Occipital lobe (tissue), 3 donors: ENCODE measurements at places on chromosomes 2 and 18. TPM values are rescaled to one million over a fixed set of nuclear protein-coding genes. Genes with fewer than 3 reads are reported as not detected.

Gene MTLN
- 10.1 TPM for total RNA-seq

Gene LYG2
- not detected for total RNA-seq

Gene ANKRD30B
- total RNA-seq, result 0.16 TPM

Gene RAPGEF4
- total RNA-seq, result 23.4 TPM

Gene GPR17
- total RNA-seq, result 6.1 TPM

Gene LHCGR
- total RNA-seq, result 0.16 TPM

Gene SCN7A
- 1.6 TPM for total RNA-seq

Gene PSMG2
- 73.2 TPM for total RNA-seq

Gene TRIM43
- not detected for total RNA-seq

Gene LAPTM4A
- total RNA-seq, result 93.6 TPM

Gene HOXD4
- not detected for total RNA-seq

Gene CPLX4
- not detected for total RNA-seq

Gene MC5R
- total RNA-seq, result 2.2 TPM

Gene NEURL3
- total RNA-seq, result 0.16 TPM

Gene GAL3ST2
- 0.16 TPM for total RNA-seq

Gene PIEZO2
- 8.0 TPM for total RNA-seq

Gene KRCC1
- 17.6 TPM for total RNA-seq

Gene SLC4A3
- total RNA-seq, result 32.1 TPM

Gene ALLC
- total RNA-seq, result not detected

Gene SLC16A14
- total RNA-seq, result 66.8 TPM

Gene PLGLB1
- total RNA-seq, result 6.2 TPM

Gene LCT
- total RNA-seq, result not detected

Gene FAP
- 2.2 TPM for total RNA-seq

Gene PLB1
- total RNA-seq, result 2.3 TPM

Gene FBLN7
- 0.62 TPM for total RNA-seq

Gene POTEJ
- total RNA-seq, result not detected
